ENCODE measurements at places on chromosomes 5 and 9.

DNA sequence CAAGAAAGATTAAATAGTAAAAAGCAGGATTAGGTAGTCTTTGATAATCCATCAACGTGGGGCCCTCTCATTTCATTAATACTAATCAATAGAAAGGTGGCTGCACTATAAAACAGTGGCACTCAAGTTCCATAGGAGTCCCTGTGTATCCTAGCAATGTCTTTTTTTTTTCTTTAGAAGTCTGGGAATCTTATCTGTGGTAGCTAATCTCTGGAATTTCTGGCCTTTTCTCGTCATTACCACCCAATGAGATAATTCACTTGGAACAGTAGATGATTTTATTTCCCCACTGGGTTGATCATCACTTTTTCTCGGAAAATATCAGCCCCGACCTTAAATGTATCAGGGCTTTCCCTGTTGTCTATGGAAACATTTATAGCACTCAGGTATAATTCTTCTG is 86.8 kb upstream of the CDH6 start:
- no peak for DNase-seq

- DNase-seq: no peak
These were observed 53.6 kb upstream of the IRX2 start for GRCh38 chr5:2805080-2805479.

GRCh38 chr5:124661317-124662141 is 84.9 kb downstream of the ZNF608 start:
- no peak for DNase-seq

GRCh38 chr5:85462957-85463356 is 1078.3 kb upstream of the EDIL3 start:
- DNase-seq: no peak

DNA sequence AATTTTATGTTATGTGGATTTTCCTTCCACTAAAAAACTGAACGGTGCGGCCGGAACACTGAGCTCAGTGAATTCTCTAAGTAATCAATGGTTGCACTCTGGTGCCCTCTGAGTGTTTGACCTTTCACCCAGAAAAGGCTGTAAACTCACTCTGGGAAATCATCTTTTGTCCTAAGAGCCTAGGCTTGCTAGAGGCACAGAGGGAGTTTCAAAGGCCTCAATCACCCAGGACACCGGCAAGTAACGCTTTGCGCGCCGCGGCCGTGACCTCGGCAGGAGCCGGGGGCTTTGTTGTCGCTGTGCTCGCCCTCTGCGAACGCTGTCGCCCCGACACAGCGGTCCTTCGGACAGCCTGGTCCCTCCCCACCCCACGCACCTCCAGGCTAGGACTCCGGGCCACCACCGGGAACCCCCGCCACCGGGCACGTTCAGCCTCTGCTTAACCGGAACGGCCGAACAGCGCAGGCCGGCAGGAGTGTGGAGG is 703 bp downstream of the ISCA1 start:
- DNase-seq: no peak

DNA sequence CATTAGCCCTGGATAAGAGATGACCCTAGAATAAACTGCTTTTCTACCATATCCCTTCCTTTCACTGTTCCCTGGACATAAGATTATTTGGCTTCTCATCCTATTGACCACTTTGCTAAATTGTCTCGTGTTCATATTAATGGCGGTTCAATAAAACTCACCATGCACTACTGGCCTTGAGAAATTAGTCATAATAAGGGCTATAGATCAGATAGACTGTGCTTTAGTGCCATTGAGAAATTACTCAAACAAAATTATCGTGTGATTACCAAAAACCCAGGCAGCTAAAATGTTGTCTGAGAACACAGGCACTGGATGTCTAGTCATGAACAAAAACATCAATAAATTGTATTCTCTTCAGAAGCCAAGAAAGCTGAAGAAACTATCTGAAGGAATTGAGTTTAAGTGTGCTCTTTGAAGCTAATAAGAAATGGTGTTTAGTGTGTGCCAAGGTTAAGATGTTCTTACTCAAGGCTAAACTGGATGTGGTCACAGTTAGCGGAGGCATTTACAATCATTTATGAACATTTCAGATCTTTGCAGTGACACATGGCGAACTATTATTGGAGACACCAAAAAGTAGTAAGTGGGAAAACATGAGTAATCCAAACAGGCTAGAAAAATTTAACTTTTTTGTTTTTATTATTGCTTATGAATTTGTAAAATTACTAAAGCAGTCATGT is 460.4 kb upstream of the RORB start:
- no peak for DNase-seq

DNA sequence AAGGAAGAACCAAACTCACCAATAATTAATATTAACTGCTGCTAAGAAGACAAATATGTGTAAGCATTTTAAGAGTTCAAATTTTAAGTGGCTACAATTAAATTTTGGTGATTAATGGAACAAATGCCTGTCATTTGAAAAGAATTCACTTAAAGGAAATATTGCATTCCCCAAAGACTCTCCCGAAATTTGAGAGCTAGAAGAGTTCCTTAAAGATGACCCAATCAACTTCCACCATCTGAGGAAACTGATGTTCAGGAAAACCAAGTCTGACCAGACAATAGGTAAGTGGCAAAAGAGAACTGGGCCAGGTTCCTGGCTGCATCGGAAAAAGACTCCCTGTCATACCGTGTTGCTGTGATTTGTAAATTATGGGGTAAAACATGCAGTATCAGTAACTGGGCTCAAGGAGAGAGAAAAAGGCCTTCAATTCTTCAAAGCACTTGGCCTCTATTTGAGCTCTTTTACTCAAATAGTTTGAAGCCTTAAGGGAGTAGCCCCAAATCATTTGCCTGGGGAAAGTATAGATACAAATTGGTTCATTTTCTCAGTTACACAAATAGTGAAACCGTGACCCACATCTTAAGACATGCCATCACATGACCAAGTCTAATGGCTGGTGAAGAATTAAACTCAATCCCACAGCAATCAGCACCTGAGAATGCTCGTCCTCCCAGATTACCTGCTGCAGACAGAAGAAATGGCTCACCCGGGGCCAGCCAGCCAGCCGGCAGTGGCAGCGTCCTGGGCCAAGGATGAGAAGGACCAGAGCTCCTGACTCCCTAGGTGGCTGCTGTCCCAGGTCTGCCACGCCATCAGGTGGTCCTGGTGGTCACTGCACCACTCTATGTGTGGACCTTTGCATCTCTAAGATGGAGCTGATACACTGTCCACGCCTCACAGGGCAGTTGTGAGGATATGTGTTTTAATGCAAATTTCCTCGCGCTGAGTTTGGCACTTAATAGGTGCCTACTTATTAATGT is 162.9 kb downstream of the TTLL11 start:
- DNase-seq: no peak

Measured in femur (tissue), 1 donor.